NT2/D1 (cell line): ENCODE measurements at places on chromosomes 2 and 18.

DNA sequence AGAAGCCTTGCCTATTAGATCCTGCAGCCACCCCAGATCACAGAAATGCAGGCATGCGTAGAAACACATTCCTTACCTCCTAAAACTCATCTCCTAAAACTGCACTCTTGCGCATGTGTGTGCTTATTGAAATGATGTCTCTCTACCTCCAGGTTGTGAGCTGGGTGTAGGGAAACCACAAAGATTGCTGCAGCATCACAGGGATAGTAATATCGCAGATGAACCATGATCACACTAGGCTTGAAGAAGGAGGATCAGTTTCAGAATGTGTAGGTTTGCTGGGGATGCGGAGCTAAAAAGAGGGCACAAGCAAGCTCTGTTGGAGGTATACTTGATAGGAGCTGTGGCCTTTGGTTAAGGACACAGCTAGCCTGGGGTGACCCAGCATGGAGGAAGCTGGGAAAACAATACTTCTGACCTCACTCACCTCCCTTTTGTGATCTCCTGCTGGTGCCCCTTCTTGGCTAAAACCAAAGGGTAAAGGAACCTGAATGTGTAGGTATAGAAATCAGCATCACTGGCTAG lies 118.8 kb downstream of the SETBP1 start:
- no peak for DNase-seq

DNA sequence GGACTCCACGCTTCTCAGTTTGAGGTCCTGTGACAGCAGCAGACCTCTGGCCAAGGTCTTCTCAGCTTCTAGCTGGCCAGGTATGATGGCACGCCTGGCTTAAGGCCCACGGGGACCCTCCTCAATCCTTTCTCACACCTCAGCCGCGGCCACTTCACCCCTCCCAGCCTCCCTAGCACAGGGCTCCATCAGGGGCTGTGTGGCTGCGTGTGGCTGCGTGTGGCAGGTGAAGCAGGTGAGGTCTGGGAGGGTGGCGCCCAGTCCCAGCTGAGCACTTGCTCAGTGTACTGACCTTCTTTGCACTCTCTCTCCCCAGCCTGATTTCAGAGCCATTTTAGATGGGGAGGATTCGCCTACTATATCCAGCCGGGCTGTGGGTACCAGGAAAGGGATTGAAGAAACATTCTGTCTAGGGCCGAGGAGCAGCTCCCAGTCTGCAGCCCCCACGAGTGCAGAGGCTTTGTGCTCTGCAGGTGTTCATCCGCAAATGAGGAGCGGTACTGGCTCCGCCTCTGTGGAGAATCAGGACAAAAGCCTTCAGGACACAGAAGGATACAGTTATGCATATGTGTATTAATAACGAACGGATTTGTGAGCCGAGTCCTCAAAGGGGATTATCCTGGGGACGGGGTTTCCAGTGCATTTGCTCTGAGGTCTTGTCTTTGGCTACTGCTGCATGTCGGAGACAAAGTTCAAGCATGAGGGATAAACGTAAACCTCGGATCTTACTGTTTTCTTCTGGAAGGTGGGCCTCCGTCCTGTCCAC lies 236.9 kb upstream of the RAB6C start:
- no peak for DNase-seq

DNA sequence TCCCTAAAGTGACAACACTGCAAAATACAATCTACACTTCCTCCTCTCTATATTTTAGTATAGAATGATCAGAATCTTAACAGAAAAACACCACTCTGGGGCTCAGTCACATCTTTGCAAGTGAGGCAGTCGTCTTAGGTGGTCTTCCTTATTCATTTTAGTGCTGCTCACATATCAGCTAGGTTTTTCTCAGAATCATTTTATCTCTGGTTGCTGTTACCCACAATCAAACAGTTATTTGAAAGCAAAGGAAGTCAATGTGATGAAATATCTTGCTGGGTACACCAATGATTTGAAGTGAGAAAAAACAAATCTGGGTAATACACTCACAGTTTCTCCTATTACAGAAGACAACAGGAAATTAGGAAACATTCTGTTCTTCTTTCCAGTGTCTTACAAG lies 275.2 kb downstream of the DSEL start:
- no peak for DNase-seq

GRCh38 chr2:11177871-11178690 lies 22.8 kb downstream of the SLC66A3 start:
- DNase-seq = no peak

GRCh38 chr18:62876828-62877227 lies 161.5 kb downstream of the PHLPP1 start:
- no peak for DNase-seq

GRCh38 chr2:194562329-194562728 lies 1094.7 kb upstream of the SLC39A10 start:
- DNase-seq = no peak

- DNase-seq = no peak
These were observed 162.2 kb upstream of the BCL2L11 start for GRCh38 chr2:110958346-110959119.

DNA sequence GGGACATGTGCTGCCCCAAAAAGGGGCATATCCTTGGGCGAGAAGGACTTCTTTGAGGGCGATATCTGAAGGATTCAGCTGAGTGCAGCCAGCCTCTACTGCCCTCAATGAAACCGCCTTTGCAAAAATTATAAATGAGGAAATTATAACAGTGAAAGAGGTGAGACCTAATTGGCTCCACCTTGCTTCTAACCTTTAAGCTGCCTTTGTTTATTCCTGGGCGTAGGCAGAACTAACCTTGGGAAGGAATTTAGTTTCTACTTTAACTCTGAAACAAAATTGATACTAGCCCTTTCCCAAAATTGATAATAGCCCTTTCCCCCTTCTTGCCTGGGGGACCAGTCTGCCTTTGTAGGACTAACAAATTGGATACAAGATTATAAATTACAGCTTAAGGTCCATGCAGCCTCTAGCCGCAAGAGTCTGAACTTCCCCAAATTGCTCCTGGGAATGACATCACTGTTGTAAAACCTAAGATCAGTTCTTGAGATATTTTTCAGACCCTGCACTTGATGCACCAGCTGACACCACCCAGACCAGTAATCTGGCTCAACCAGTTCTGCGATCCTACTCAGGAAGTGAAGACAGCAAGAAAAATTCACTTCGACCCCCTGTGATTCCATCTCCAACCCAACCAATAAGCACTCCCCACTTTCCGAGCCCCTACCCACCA lies 36.0 kb upstream of the ASAP2 start:
- DNase-seq = no peak

GRCh38 chr2:71794611-71795010 lies 341.2 kb downstream of the DYSF start:
- no peak for DNase-seq

DNA sequence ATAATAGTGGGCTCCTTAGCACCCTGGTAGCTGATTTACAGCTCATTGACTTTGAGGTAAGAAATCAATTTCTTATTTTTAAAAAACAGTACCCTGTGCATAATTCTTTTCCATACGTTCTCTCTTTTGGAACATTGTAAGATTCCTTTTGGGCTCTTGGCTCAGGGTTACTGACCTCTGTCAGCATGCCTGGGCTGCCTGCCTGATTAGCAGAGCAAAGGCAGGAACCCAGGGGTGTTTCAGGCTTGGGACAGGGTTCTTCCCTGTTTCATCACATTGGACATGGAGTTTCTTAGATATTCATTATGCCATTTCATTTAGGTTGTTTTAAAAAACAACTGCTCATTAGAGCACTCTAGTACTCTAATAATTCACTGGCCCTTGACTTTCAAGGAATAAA lies 73.8 kb upstream of the ITM2C start:
- DNase-seq = no peak
